ENCODE measurements at places on chromosomes 7 and 10.
A peak's percentile ranks its signal among the peaks of the same experiment; 100 is the strongest.

GRCh38 chr7:100691676-100692577, 2.1 kb downstream of the GIGYF1 start:
- peak; percentile 90 for DNase-seq

DNA sequence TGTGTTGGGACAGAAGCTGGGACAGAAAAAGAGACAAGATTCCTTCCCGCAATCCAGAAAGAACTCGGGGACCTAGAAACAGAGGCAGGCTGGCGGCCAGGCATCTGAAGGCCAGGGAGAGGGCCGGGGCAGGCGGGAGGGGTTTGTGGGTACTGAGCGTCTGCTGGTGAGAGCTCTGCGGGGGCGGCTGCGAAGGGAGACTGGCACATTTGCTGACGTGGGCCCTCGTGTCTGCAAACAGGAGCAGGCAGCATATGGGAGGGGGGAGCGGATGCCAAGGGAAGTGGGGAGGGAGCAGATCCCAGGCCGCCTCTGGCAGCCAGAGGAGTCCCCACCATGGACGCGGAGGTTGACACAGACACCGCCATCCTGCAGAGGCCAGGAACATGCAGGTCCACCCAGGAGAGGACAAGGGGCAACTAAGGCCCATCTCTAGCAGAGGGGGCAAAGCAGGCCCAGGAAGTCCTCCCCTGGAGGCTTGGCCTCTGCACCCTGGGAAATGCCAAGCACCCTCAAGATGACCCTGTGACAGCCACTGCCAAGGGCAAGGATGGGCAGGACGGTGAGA, 32.2 kb downstream of the KCNH2 start:
- DNase-seq = no peak

- no peak for DNase-seq
Observed at GRCh38 chr7:154864523-154864891, 138.4 kb downstream of the PAXIP1 start.

DNA sequence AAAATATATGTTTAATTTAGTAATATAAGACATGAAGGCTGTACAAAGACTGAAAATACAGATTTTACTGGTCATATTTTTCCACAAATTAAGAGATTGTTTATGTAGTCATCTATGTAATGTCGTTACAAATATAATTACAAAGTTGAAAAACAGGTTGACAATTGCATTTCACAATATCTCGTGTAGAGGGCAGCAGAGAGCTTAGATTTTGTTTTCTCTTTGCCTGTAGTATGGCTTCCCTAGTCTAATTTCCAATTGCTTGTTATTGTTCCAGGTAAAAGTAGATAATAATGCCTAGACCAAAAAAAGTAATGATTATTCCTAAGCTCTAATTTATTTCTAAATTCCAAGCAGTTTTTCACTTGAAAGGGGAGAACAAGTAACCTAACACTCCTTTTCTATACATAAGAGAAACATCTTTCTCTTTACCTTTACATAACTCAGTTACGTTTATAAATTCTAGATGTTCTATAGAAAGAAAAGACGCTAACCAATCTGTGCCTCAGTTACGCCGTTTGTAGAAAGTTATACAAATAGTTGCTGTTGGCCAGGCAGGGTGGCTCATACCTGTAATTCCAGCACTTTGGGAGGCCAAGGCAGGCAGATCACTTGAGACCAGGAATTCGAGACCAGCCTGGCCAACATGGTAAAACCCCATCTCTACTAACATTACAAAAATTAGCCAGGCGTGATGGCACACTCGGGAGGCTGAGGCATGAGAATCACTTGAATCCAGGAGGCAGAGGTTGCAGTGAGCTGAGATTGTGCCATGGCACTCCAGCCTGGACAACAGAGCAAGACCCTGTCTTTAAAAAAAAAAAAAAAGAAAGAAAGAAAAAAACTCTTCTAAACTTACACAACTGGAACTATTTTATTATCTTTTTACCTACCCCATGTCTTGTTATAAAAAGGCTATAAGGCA, 30.0 kb downstream of the NET1 start:
- no peak for DNase-seq

DNA sequence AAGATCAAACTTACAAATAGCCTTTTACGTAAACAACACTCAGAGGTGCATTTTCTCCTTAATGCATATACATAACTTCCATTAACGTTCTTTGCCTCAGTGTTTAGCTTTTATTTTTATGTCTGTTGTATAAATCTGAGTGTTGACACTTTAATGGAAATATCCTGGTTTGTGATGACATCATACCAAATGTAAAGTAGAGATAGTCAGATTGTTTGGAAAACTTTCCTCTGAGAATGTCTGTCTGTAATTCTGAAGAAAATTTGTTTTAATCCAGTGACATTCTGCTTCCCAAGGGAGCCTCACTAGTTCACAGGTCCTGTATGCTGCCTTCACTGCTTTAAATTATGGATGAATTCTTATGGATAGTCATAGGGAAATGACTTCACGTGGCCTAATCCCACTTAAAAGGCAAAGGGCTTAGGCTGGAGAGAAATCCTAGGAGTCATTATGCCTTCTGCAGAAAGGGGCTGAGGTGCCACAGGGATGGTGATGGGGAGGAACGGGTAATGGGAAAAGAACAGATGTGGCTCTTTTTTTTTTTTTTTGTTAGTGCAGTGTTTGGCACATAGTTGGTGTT, 93.2 kb downstream of the DNAJB9 start:
- DNase-seq = no peak

GRCh38 chr7:115965236-115965635, 65.3 kb downstream of the TFEC start:
- DNase-seq = no peak

- DNase-seq = no peak
Observed at GRCh38 chr10:124693801-124694416, 50.3 kb downstream of the FAM53B start.

- no peak for DNase-seq
Observed at GRCh38 chr7:91347290-91347689, 83.1 kb downstream of the FZD1 start.

GRCh38 chr7:36863901-36864701, 139.8 kb upstream of the AOAH start:
- no peak for DNase-seq

- DNase-seq = no peak
Observed at GRCh38 chr10:117960345-117960935, 86.3 kb downstream of the RAB11FIP2 start.

GRCh38 chr7:111855161-111855841, 293.0 kb upstream of the IMMP2L start:
- no peak for DNase-seq

DNA sequence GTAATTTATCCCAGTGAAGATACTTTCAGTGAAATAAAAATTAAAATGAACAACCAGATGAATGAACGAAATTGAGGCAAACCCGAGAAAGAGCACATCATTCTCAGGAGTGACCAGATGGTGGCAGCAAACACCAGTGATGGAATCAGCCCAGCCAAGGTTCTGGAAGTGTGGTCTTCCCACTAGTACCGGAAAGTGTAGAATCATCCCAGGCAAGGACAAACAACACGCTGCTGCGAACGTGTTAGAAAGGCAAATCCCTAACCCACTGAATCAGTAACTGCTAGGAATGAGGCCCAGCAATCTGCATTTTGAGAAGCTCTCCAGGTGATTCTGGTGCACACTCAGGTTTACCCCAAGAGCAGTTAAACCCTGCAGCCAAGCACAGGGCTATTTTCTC, 15.5 kb upstream of the SLC18A3 start:
- peak; percentile 27 for DNase-seq

- DNase-seq = no peak
Observed at GRCh38 chr10:119284679-119285096, 77.3 kb downstream of the GRK5 start.

DNA sequence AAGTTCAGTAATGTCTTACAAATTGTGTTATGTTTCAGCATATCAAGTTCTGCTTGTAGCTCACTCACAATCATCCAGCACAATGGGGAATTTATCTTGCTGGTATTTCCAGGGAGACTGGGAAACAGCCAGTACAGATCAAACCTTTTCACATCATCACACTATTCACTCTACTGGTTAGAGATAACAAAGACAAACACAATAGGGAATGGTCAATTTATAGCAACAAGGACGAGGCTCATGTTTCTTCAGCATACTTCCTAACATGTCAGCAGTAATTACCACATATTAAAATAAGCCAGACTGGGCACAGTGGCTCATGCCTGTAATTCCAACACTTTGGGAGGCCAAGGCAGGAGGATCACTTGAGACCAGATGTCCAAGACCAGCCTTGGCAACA, 38.3 kb downstream of the TOMM7 start:
- no peak for DNase-seq

GRCh38 chr7:2201686-2202360, 30.9 kb downstream of the MAD1L1 start:
- no peak for DNase-seq

GRCh38 chr10:43375401-43376020, 4.1 kb downstream of the FXYD4 start:
- no peak for DNase-seq

GRCh38 chr7:96449094-96449493, 127.2 kb upstream of the SLC25A13 start:
- no peak for DNase-seq

GRCh38 chr10:96188916-96189315, 58.8 kb downstream of the ZNF518A start:
- no peak for DNase-seq

- no peak for DNase-seq
Observed at GRCh38 chr7:40470091-40470592, 335.3 kb downstream of the SUGCT start.

GRCh38 chr10:5569568-5569967, 44.8 kb downstream of the CALML3 start:
- DNase-seq = no peak

- DNase-seq = no peak
Observed at GRCh38 chr7:91292506-91292905, 28.3 kb downstream of the FZD1 start.

GRCh38 chr7:90625562-90625961, 29.4 kb downstream of the CDK14 start:
- no peak for DNase-seq

DNA sequence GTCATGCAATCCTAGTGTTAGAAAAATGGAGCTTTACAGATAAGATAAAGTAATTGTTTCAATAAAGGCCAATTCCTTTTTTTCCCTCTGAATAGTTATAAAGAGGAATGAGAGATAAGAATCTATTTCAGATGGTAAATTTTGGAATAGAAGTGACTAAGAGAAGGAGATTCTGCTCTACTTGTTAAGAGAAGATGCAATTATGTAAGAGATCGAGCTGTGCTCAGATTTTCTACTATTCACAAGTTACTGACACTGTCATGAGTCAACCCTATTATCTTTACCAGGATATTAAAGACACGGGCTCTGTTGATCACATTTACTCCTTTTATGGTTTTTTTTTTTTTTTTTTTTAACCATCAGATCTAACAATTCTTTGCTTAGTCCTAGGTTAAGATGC, 511.3 kb downstream of the ARL4A start:
- no peak for DNase-seq

DNA sequence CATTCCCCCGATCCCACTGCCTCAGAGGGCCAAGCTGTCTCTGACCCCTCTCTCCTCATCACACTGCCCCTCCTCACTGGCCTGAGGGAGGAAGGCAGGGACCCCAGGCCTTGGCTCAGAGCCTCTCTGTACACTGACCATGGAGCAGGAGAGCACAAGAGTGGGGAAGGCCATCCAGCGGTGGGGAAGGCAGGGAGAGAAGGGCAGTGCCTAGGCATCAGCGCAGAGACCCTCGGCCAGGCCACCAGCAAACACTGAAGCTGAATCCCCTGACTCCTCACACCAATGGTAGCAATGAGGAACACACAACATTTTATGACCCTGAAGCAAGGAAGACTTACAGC, 14.8 kb downstream of the OGDHL start:
- no peak for DNase-seq

DNA sequence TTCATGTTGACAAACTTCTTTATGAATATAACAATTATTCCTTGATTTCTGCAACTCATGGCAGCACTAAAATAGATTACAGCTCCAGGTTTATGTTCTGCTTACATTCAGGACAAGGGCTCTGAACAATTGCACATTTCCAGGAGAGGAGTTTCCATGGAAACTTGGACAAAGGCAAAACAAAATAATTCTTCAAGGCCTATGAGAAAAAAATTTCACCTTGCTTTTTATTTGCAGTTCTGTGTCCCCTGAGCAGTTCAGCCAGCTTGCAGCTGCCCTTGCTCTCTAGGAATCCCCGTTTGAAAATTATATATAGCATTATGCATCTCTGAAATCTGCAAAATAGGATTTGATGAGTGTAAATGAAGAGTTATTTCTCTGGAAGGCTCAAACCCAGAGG, 71.7 kb downstream of the ARL4A start:
- no peak for DNase-seq

- peak; percentile 51 for DNase-seq
Observed at GRCh38 chr7:50660040-50660829, 95.0 kb upstream of the DDC start.

DNA sequence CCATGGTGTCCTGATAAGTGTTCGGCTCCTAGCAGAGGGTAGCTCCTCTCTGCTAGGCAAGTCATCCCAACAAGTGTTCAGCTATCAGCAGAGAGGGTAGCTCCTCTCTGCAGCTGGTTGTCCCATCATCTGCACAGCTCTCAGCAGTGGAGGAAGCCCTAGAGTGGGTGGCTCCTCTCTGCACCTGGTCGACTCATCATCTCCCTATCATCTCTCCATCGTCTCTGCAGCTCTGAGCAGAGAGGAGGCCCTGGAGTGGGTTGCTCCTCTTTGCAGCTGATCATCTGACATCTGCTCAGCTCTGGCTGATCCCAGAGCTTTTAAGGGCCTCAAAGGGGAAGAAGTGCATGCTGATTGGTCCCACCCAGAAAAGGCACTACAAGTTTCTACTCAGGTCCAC, 199.9 kb upstream of the KMT2E start:
- no peak for DNase-seq

DNA sequence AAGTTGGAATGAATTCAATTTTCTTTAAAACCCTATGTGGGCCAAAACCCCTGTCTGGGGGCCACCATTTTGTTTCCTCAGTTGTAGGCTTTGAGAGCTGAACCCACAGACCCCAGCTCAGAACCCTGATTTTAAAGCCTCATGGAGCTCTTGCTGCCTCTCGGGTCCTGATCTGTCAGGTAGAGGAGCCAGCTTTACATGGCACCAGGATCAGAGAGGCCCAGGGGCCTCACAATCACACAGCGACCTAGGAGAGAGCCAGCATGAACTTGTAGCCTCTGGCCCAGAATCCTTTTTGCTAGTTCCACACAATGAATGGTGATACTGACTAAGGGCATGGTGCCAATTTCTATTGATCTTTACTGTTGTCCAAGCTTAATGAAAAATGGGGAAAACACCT, 84.3 kb upstream of the SORCS3 start:
- no peak for DNase-seq

GRCh38 chr10:123574109-123574698, 92.0 kb upstream of the GPR26 start:
- DNase-seq = no peak

- DNase-seq = peak; percentile 63
Observed at GRCh38 chr10:73810735-73811465, 498 bp downstream of the NDST2 start.

- no peak for DNase-seq
Observed at GRCh38 chr7:141045126-141045841, 28.6 kb upstream of the TMEM178B start.

- DNase-seq = no peak
Observed at GRCh38 chr7:4806983-4807597, 31.7 kb downstream of the AP5Z1 start.

Data from stimulated activated CD4-positive, alpha-beta T cell treated with anti-CD3 and anti-CD28 coated beads, Interleukin-2, amount 100 ng/mL, for 24 hours (primary cell).